ENCODE measurements at places on chromosomes 16 and 17.

DNA sequence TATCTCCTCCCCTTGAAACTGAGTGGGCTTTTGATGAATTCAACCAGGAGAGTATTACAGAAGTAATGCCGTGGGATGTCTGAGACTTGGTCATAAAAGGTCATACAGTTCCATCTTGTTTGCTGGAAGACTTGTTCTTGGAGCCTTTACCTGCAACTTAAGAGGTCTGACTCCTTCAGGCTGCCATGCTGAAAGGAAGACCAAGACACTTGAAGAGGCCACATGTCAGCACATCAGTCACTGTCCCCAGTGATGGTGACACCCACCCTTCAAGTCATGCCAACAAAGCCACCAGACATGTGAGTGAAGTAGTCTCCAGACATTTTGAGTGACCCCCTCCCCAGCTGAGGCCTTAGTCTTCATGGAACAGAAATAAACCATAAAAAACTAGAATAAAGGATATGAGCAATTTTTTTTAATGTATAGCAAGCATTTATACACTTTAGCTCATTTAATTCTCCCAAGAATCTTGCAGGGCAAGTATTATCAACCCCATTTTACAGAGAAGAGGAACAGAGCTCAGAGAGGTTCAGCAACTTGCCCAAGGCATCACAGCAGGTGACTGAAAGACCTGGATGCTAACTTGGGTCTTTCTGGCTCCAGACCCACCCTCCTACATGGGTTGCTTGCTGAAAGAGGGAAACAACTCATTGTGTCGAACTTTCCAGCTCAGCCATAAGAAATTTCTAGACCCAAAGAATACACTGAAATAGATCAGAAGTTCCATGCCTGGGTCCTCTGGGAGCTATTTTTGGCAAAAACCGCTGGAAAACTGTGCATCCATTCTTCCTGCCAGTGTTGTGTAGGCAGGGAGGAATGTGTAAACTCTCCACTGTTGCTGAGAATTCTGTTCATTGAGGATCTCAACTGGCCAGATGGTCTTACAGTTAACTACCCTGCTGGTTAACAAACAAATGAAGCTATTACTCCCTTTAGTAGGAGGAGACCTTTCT is 38.1 kb downstream of the SOCS1 start:
- no peak for DNase-seq

GRCh38 chr17:80202197-80202596 is 17.9 kb downstream of the SGSH start:
- no peak for DNase-seq

DNA sequence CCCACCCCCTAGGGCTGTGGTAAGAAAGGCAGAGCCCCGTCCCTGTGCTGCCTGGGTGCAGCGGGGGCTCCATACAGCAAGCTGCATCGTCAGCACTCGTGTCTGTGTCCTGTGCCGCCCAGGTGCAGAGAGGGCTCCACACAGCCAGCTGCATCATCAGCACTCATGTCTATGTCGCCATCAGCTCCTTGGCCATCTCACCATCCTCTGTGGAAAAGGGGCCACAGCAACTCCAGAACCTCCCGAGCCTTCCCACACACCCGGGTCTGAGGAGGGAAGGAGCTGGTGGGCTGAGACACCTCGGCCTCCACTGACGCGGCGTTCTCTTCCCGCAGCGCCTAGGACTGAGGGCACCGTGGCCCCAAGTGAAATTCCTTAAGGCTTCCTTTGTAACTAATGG is 72.9 kb upstream of the CHMP6 start:
- DNase-seq = no peak

DNA sequence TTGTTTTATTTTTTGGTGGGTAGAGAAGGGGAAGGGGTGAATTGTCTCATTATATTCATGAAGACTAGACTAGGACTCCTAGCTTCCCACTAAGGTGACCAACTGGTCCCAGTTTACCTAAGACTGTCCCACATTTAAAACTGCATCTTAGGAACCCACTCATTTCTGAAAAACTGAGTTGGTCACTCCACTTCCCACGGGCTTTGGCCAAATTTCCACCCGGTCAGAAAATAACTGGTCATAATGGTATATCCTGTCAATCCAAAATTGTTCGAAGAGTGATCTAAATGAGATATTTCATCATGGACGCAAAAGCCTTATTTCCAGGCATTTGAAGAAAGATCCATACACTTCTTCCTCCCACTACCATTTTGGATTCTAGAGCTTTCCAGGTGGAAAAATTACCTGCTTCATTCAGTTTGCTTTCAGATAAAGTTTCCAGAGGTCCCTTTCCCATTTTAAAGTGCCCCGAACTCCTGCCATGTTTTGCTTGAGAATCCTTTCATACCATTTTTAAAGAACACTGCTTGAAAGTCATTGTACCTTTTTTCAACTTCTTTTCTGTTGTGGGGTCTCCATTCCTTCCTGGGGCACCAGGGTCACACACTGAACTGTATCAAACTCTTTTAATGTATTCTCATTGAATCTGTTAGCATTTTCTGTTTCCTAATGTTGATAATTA is 21.8 kb upstream of the ZFHX3 start:
- no peak for DNase-seq

- no peak for DNase-seq
Observed at GRCh38 chr17:41354536-41354935, 3.9 kb upstream of the KRT33A start.

- no peak for DNase-seq
Observed at GRCh38 chr16:54335230-54335629, 48.6 kb upstream of the IRX3 start.

GRCh38 chr17:50676065-50676975 is 31.4 kb downstream of the ANKRD40 start:
- no peak for DNase-seq

Data from activated effector memory CD4-positive, alpha-beta T cell treated with Interleukin-2 at 50 U/mL for 16 hours (primary cell).